Mesothelial cell of epicardium (in vitro differentiated cells): ENCODE measurements at places on chromosomes 3 and 15. TPM values are rescaled to one million over a fixed set of nuclear protein-coding genes. Genes with fewer than 3 reads are reported as not detected.

DNA sequence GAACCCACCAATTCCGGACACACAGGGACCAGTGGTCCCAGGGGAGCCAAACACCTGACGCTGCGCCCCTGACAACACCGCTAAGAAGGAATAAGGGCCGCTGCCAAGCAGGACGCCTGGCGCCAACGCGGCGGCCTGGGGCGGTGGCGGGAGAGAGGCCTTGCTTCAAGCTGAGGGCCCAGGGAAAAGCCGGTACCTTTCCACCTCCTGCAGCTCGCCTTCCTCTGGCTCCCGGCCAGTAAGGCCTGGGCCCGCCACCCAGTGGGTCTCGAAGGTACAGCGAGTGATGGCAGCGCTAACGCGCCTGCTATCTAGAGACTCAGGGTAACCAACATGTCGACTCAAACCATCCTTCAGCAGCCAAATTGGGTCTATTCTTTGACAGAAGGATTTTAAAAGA lies 1074.1 kb downstream of the SI start:
- H3K27ac ChIP-seq: no peak overlapping the region
- H3K4me3 ChIP-seq: no peak overlapping the region
- H3K27me3 ChIP-seq: no peaks in the 10 kb centered on the region
- peaks cover 8% of the 10 kb centered on the region for H3K4me1 ChIP-seq
- H3K36me3 ChIP-seq: no peaks in the 10 kb centered on the region

GRCh38 chr3:1381647-1382036 lies 288.8 kb downstream of the CNTN6 start:
- peaks cover 19% of the 10 kb centered on the region for H3K36me3 ChIP-seq
- no peak overlapping the region for H3K27ac ChIP-seq
- peaks cover 9% of the 10 kb centered on the region for H3K4me1 ChIP-seq
- H3K4me3 ChIP-seq: no peak overlapping the region
- H3K27me3 ChIP-seq: no peaks in the 10 kb centered on the region
- no peak for DNase-seq

GRCh38 chr3:52350981-52351761 lies 35.1 kb downstream of the DNAH1 start:
- no peaks in the 10 kb centered on the region for H3K27me3 ChIP-seq
- H3K27ac ChIP-seq: no peak overlapping the region
- H3K4me3 ChIP-seq: no peak overlapping the region
- no peak for DNase-seq

GRCh38 chr15:100001405-100001804 lies 268.2 kb upstream of the LYSMD4 start:
- H3K4me3 ChIP-seq: no peak overlapping the region
- peaks cover 15% of the 10 kb centered on the region for H3K36me3 ChIP-seq
- H3K27me3 ChIP-seq: peaks cover 2% of the 10 kb centered on the region

Gene ONECUT1
- 0.18 TPM in 1 of 3 replicates, not detected in the others for total RNA-seq

DNA sequence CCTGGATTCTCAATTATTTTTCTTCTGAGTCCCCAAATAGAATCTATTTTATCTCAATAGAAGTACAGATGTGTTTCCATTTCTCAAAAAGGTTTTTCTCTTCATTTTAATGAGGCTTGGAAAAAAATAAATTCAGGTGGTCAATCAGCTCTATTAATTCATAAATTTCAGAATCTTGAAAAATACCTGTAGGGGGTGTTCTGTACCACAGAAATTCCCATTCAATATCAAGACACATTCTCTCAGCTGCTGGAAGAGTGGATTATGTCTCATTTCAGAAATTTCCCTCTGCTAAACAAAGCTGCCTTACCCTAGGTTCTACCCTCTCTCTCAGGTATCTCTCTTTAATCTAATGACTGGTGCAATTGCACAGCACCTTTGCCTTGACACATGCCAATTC lies 1121.2 kb downstream of the SI start:
- no peak overlapping the region for H3K4me3 ChIP-seq
- no peaks in the 10 kb centered on the region for H3K4me1 ChIP-seq
- H3K27ac ChIP-seq: no peak overlapping the region
- no peaks in the 10 kb centered on the region for H3K36me3 ChIP-seq
